Astrocyte of the spinal cord (primary cell): ENCODE measurements at places on chromosomes 3 and 15.

DNA sequence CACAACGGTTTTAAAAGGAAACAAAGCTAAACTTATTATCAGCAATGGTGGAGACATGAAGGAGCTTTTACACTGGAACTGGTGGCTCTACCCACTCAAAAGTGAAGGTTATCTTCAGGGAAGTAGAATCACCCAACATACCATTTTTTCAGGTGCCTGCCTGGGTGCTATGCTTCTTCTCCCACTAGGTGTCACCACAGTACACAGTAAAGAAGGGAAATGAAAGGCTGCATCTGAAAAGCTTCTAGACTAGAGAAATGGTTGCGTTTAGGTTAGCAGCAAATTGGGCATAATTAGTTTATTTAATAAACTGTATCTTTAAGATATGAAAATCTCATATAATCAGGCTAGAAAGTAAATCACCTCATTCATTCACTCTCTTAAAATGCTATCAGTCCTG lies 47.0 kb upstream of the SELENOK start:
- peak; percentile 41 for DNase-seq

DNA sequence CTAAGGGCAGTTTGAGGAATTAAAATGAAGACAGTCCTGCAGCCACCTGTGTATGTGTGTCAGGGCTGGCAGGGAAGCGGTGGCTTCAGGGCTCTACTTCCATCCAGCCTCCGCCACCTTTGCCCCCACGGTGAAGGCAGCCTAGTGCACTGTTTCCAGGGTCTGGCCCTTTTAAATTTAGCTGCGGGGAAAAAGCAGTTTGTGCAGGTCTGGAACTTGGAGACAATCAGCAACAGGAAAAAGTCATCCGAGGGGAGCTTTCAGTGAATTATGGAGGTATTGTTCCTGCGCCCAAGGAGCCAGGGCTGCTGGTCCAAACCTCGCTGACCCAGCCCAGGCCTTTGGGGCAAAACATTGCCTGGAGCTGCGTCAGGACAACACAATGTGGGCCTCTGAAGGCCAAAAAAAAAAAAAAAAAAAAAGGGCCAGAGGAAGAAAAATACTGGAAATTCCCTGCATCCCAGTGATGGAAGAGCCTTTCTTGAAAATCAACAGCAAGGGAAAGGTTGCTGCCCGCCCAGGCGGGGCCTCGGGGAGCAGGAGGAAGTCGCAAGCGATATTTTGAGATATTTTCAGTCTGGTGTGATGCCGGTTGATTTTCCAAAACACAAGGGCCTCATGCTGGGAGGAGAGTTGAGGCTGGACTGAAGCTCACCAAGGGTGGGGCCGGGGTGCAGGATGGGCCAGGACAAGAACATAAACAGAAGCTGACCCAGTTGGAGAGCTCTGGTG lies 25.5 kb upstream of the FGD5 start:
- no peak for DNase-seq

DNA sequence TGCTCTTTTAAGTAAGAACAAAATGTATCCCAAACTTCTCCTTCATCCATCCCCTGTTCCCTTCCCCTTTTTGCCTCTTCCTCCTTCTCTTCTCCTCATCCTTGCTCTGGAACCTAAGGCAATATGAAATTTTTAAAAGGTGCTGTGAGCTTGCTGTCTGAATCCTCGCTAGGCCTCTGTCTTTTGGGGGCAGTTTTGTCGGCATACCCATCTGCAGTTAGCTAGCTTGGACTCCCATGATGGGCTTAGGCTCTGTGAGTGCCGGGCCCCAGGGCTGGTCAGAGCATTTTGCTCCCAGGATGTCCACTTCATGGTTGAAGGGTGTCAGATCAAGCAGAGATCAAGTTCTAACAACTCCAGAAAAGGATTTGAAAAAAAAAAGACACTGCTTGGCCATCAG lies 18.6 kb downstream of the ZIC1 start:
- DNase-seq, result peak; percentile 55

DNA sequence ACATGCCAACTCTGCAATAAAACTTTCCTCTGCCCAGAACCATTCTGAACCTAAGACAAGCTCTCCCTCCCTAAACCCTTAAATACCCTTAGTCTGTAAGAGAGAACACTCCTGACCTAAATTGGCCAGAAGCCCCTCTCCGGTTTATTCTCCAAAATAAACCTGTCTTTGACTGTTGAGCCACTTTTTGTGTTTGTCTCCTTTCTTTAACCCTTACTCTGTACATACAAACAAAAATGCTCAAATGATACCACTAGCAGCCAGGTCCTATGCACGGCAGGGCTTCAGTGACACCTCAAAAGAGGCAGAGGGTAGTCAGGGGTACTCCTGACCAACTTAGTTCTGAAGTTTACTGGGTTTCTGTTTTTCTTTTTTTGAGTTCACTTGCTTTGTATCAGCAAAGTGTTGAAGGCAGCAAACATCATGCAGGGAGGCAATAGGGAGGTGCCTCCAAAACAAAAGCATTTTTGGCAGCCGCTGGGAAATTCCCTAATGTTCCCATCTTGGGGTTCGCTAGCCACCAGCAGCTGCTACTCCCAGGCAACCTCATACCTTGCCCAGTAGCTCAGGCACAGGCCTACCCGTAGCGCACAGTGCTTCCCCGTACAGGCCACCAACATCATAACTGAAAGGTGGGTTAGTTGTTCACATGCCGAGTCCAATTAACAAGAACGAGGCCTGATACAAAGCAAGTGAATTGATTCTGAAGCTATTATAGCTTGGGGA lies 62.9 kb upstream of the GCNT3 start:
- no peak for DNase-seq

DNA sequence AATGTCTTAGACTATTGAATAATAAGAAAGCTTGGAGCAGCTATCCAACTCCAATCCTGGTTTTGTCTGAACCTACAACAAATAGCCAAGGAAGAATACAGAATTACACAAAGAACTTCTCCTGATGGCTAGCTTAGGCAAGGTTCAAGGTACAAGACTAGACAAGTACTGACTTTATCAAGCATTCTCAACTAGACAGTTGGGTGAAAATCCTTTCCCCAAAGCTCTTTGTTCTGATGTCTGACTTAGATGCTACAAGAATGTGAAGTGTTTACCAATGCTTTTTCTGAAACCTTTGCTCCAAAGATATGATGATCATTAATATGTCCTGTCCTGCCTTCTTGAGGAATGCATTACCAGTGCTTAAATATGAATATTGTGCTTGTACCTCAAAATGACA lies 113.8 kb downstream of the ANXA2 start:
- no peak for DNase-seq

DNA sequence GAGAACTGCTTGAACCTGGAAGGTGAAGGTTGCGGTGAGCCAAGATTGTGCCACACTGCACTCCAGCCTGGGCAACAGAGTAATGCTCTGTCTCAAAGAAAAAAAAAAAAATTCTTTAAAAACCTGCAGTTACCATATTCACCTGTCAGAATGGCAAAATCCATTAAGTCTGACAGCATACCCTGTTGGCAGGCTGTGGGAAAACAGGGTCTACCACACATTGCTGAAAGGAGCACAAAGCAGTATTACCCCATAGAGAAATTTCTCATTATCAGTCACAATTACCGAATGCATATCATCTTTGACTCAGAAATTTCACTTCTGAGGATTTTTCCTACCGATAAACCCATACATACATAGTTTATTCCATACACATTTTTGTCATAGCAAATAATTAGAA lies 264.1 kb upstream of the SLCO3A1 start:
- DNase-seq, result no peak

DNA sequence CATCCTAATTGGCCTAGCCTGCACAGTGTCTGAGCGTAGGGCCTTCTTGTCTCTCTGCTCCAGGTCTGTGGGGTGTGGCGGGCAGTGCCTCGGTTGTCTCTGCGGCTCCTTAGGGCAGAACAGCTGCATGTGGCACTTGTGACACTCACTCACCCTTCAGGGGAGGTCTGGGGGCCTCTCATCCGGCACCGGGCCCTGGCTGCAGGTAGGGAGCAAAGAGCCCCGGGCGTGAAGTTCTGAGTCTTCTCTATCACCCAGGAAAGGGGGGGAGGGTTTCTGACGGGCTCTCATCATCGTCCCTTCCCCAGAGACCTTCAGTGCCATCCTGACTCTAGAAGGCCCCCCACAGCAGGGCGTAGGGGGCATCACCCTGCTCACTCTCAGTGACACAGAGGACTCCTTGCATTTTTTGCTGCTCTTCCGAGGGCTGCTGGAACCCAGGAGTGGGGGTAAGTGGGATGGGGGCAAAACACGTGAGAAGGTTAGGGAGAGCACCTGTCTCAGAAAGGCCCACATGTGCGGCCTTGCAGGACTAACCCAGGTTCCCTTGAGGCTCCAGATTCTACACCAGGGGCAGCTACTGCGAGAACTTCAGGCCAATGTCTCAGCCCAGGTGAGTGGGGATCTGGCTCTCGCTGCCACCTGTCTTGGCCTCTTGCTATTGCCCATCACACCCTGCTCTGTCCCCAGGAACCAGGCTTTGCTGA lies 2.6 kb downstream of the CHRD start:
- DNase-seq, result no peak

DNA sequence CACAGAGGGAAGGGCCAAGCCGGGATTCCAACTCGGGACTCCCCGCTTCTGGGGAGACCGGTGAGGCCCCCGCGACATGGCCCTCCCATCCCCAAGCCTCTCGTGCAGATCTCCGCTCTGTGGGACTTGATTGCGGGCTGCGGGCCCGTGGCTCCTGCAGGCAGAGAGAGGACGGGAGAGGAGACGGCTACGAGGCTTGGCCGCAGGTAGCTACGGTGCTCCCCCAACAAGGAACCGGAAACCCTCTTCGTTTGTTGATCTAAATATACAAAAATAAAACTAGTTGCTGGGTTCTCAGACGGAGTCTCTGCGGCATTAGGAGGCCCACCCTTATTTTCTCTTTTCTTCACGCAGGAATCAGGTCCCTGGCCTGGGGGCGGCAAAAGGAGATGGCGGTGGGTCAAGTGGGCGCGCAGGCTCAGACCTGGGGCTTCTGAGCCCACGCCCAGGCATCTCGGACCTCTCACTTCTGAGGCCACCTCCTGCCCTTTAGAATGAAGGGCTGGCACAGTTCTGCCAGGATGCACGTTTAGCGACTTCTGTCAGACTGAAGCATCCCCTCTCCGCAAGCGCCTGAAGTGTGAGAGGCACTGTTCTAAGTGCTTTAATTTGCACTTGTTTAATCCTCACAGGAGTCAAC lies 10.9 kb downstream of the GNB5 start:
- no peak for DNase-seq

DNA sequence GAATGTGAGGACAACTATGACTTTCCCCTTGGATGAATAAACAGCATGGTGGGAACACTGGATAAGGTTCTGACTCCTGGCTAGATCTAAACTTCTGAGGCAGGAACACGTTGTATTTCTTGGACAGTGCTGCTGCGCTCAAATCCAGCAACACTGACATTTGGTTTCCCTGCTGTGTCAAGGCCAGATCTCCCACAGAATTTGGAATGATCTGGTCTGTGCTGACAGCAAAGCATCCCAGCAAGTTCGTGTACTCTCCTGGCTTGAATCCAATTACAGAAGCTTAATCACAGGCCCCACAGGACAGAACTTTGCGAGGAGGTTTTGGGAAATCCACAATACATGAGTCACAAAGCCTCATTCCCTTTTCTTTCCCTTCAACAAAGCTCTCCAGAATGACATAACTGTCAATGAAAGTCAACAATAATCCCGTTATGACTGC lies 92.5 kb downstream of the ADAMTS9 start:
- DNase-seq, result peak; percentile 97

- no peak for DNase-seq
These were observed 185.0 kb upstream of the PRICKLE2 start for GRCh38 chr3:64410226-64410625.

DNA sequence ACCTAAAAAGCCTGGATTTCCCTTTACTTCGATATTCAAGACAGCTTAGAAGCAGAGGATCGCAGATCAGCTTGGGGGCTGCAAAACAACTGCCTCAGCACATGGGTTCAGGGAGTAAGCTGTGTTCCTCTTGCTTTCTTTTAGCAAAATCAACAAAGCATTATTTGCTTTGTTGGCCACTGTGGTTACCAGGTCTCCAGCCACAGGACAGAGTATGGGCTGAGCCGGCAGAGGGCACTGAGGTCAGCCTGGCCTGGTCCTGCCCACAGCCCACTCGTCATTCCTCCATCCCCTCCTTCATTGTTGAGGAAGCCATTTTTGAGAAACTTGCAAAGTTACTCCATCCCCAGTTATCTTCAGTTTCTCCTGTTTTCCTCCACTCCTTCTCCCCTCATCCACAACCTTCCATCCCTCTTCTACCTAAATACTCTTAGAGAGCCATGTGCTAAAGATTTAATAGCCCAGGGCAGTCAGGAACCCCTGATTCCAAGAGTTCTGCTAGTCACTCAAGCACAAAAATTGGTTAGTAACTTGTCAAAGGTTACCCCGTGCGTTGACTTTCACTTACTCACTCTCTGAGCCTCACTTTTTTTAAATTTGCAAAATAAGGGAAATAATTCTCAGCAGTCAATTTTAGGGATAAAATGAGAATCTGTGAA lies 60.0 kb upstream of the HES1 start:
- peak; percentile 49 for DNase-seq

DNA sequence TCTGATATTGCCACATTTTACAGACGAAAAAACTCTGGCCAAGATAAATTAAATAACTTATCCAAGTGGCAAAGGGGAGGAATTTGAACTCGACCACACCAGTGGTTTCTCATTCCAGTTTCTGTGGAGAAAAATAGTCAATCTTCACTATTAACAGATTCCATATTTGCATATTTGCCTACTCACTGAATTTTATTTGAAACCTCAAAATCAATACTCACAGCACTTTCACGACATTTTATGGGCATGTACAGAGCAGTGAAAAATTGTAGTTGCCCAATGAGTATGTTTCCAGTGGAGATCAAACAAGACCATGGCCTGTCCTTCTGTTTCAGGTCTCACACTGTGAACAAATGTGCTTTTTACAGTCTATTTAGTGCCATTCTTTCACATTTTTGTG lies 374.3 kb downstream of the MAGI1 start:
- no peak for DNase-seq

GRCh38 chr3:129176051-129176450 lies 7.6 kb downstream of the CNBP start:
- no peak for DNase-seq

- no peak for DNase-seq
These were observed 840.0 kb downstream of the EPHA3 start for GRCh38 chr3:89947337-89947954.

- no peak for DNase-seq
These were observed 196.5 kb downstream of the EPHB1 start for GRCh38 chr3:134991472-134992010.

DNA sequence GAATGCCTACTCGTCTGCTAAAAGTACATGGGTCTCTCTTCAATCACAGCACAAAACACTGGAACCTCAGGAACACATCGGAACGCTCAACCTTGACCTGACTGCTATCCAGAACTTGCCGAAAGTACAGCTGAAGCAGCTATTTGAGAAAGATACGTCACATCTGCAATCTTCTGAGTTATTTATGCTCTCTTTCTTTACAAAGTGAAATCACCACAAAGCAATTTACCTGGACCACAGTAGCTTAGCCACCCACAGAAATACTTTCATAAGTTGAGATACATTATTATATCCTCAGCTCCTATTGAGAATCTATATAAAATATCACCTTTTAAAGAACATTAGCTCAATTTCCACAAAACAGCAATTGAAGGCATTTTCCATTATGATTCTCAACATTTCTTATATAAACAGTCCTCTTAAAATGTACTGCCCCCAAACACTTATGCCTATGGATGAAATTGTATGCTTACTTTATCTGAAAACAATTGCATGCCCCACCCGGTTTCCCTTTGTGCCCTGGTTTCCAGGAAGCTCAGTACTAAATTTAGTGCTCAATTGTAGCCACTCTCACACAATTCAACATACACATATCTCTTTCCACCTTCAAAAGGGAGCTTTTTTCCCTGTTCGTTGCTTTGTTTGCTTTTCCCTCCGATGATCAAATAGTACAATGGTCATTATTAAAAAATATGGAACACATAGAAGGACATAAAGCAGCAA lies 31.8 kb downstream of the HEG1 start:
- no peak for DNase-seq
